ENCODE measurements at places on chromosomes 5 and 9.

DNA sequence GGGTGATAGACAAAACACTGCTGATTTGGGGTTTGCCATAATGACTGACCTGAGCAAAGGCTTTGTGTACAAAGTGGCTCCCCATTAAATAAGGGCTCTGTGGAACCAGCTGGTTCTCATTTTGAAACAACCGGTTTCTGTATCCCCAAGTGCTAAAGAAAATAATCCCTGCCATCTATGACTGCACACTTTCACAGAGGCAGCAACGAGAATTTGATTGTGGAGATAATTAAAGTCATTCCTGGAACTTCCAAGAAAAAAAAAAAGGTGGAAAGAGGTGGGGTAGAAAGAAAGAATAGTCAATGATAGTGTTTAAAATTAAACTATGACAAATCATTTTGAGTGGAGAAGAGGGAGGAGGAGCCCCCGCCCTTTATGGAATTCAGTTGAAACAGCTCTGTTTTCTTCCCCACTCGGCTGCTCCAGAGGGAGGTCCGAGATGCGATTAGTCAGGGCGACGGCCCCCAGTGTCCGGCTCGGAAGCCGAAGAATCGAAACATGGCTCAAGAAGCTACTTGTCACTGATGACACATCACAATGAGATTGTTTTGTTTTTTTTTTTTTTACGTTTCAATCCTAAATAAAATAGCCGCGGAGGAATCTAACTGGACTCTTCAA is 38.4 kb downstream of the EBF1 start:
- DNase-seq = no peak

GRCh38 chr9:100160021-100160420 is 61.0 kb downstream of the INVS start:
- no peak for DNase-seq

GRCh38 chr9:87685871-87686519 is 39.9 kb upstream of the CTSL start:
- DNase-seq = no peak

GRCh38 chr5:73482383-73483136 is 15.7 kb upstream of the BTF3 start:
- no peak for DNase-seq

GRCh38 chr5:98433022-98433421 is 340.4 kb upstream of the RGMB start:
- no peak for DNase-seq

GRCh38 chr5:178433273-178433775 is 156.9 kb downstream of the COL23A1 start:
- no peak for DNase-seq
